ENCODE measurements at places on chromosomes 13 and 19.
A peak's percentile ranks its signal among the peaks of the same experiment; 100 is the strongest.

GRCh38 chr19:16260160-16260811 is 62.6 kb downstream of the AP1M1 start:
- DNase-seq: no peak

- DNase-seq: peak; percentile 89
Observed at GRCh38 chr19:3684054-3684816, 16.0 kb downstream of the PIP5K1C start.

- DNase-seq: no peak
Observed at GRCh38 chr19:46493236-46494145, 2.2 kb downstream of the PNMA8B start.

DNA sequence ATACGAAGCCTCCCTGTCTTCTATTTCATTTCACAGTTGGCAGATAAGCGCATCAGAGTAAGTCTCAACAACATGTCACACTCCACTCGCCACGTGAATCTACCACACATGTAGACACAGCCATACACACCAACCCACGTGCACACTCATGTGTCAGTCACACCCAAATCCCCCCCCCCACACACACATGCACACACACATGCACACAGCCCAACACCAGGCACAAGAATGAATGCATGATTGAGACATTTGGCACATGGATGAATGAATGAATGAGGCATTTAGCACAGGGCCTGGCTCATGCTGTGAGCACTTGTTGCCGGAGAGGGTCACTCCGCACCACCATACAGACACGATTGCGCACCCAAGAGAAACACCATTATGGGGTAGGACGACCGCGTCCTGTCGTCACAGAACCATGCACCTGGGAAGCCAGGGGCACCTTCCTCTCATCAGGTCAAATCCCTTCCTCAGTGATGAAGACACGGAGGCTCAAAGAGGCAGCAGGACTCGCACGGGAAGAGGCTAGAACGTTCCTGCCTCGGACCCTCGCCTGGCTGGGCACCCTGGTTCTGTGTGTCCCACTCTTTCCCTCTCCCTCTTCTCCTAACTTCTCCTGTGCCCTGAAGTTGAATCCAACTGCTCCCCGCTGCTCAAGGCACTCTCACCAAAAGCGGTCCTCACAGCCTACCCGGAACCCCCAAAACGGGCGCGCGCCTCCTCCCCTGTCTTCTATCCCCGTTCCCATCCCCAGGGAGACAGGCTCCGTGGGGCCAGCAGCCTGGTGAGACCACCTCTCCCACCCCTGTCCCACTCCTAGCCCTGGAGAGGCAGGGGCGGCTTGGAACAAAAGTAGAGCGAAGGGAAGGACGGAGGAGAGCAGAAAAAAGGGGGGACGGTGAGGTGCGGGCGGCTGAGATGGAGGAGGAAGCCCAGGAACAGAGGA is 1.3 kb downstream of the MEIS3 start:
- no peak for DNase-seq

DNA sequence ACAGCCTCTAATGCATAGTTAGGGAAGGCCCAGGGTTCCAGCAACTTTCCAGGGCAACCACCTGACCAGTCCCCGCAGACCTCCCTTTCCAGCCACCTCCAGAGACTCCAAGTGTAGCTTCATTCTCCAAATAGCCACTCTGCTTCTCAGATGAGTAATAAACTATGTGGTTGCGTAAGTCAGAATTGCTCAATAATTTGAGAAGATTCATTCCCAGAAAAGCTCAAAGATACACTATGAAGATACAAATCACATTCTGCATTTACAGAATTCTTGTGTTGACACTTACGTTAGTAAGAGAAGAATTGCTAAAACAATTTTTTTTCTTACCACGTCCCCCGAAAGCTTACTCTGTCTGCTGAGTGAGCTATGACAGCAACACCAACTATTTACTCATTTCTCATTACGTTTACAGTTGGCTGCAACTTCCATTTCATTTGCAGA is 8.2 kb upstream of the LATS2 start:
- DNase-seq: peak; percentile 71

- no peak for DNase-seq
Observed at GRCh38 chr13:50864492-50864891, 21.0 kb upstream of the DLEU7 start.

DNA sequence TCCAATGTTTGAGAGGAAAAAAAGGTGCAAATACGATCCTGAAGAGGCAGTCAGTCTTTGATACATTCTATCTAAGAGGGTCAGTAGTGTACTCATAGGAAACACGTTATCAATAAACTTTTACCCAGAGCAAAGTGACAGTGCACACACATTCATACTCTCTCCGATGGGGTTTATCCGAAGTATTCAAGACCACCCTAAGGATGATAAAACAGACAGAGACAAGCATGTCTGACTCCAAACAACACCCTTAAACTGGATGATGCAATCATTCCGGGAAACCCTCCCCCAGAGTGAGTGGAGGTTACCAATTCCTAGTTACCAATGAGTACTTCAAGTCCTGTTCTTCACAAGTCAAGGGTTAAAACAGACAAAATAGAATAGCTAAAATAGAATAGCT is 79.1 kb downstream of the DNAJC3 start:
- no peak for DNase-seq

DNA sequence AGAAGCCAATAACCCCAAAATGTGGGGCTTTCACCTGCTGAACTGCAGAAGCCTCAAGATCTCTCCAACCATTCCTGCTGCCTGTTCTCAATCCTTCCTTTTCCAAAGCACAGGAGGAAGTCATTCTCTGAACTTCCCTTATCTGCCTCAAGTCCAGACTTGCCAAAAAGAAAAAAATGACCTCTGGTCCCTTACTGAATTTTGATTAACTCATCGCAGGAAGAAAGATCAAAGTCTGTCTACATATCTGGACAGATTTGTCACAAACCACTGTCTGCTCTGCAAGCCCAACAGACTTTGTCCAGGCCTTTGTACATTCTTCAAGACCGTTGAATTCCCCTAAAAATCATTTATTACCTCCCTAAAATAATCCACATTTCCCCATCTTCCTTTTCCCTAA is 126.5 kb upstream of the NBEA start:
- no peak for DNase-seq

DNA sequence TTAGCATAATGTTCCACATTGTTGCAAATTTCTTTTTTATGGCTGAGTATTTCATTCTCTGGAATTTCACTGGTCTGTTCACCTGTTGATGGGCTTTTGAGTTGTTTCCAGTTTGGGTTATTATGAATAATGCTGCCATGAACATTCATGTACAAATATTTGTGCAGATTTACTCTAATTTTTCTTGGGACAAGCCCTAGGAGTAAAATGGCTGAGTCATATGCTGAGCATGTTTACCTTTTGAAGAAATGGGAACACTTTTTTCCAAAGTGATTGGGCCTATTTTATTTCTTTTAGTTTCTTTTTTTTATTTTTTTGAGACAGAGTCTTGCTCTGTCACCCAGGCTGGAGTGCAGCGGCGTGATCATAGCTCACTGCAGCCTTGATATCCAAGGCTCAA is 4.7 kb upstream of the FBL start:
- DNase-seq: no peak

GRCh38 chr19:32264568-32264967 is 80.8 kb upstream of the ZNF507 start:
- DNase-seq: no peak

DNA sequence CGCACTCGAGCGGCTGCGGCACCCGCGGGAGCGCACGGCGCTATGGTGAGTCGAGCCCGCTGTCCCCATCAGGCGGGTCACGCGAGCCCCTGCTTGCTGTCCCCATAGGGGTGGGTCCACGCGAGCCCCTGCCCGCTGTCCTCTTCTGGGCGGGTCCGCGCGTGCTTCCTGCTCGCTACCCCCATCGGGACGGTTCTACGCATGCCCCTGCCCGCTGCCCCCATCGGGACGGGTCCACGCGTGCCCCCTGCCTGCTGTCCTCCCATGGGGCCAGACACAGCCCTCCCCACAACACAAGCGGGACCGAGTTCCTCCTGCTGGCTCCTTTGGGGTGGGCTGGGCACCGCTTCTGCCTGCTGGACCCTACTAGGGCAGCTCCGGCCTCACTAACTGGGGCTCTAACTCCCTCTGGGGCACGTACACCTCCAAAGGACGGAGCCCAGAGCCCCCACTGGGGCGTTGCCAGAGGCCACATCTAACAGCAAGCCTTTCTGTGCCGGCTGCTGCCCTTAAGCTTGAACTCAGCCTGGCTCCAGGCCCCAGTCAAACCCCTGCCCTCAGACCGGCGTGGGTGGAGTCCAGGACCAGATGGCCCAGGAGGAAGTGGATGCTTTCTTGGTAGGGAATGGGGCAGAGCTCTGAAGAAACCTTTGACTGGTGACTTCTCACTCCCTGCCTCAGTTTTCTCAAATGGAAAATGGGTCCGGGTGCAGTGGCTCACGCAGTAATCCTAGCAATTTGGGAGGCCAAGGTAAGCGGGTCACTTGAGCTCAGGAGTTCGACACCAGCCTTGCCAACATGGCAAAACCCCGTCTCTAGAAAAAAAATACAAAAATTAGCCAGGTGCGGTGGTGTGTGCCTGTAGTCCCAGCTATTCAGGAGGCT is 722 bp downstream of the COLGALT1 start:
- no peak for DNase-seq

- no peak for DNase-seq
Observed at GRCh38 chr19:6354098-6354674, 7.1 kb upstream of the CLPP start.

- DNase-seq: no peak
Observed at GRCh38 chr13:39054112-39054511, 15.9 kb downstream of the NHLRC3 start.

DNA sequence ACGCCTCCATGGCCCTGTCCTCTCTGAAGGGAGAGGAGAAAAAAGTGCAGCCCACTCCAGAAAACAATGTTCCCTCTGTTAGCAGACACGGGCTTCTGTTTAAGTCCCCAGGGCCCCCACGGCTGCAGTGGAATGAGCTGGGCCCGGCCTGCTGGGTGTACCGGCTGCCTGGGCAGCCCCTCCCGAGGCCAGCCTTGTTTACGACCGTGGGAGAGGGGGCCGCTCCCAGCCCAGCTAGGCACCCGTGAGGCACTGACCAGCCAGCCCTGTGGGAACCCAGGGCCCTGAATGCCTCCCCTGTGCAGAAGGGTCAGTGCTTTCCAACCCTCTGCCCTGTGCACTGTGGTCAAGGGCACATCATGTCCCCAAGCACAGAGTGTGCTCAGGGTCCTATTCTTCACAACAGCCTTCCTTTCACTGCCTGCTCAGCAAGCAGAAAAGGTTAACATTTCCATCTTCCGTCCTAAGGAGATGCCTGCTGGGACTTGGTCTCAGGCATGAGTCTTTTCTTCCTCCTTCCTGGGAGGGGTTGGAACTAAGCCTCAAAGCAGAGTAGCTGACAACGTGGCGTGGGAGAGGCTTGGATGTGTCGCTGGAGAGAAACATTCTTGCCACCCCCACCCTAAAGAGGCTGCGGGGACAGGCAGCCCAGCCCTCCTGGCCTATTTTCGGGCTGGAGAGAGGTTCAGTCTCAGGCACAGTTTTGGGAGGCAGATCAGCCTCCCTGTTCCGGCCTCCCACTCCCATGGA is 90.1 kb downstream of the RGCC start:
- DNase-seq: no peak

DNA sequence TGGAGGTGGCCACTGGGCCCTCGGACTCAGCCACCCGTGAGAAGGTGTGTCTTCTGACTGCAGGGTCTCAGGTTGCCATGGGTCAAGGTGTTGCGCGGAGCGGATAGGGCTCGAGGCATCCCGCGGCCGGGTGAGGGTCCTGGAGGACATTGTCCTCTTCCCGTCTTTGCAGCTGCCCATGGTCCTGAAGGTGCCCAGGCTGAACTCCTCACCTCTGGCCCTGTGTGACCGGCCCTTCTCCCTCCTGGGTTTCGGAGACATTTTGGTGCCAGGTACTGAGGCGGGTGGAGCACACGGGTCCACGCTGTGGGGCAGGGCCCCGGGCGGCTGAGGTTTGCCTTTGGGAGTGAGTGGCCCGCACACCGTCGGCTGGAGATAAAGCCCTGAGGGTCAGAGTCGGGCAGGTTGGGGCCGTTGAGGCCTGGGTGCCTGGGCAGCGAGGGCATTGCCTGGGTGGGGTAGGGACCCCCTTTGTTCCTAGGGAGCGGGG is 15.6 kb upstream of the TMPRSS9 start:
- no peak for DNase-seq

DNA sequence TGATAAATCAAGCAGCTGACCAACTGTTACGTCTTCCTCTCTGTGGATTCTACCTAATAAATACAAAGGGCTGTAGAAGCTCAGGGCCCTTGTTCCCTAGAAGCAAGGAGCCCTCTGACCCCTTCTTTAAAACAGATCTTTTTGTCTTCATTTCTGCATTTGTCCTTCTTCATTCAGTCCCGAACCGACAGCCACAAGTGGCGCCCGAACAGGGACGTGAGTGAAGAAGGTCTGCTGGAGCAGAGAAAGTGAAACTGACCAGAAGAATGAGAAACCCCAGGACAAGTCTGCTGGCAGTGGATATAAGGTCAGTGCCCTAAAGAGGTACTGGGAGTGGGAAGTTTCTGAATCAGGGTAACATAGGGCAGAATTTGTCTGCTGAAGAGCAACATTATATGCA is 13.1 kb downstream of the ZNF773 start:
- DNase-seq: no peak

- no peak for DNase-seq
Observed at GRCh38 chr13:75544681-75545330, 4.8 kb upstream of the UCHL3 start.

- no peak for DNase-seq
Observed at GRCh38 chr19:43265664-43266025, 3.7 kb downstream of the PSG9 start.

DNA sequence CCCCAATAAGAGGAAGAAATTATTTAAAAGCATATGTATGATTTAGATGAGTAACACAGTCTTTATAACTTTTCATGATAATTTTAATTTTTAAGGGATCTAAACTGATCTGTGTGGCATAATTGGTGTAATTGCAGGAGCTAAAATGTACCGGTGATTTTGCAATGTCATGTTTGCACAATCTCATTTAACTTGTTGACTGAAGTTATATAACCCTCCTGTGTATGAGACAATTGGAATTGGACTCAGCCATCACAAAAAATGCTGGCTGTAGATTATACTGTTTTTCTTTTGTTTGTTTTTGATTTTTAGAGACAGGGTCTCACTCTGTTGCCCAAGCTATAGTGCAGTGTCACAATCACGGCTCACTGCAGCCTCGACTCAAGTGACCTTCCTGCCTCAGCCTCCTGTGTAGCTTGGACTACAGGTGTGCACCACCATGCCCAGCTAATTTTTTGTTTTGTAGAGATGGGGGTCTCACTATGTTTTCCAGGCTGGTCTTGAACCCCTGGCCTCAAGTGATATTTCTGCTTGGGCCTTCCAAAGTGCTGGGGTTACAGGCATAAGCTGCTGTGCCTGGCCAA is 26.1 kb downstream of the FGF9 start:
- no peak for DNase-seq

DNA sequence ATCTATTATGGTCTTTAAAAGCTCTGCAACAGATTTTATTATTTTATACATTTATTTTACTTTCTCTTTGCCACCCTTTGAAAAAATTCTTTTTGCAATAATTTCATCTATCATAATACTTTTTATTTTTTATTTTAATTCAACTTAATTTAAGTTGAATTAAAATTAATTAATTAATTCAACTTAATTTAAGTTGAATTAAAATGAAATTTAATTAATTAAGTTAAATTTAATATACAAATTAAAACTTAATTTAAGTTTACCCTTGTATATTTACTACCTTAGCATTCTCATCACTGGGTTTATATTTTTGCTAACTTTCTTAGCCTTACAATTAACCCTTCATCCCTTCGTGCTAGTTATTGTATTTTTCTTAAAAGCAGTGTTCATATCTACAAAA is 301.4 kb downstream of the SLITRK5 start:
- no peak for DNase-seq

Data from A673 (cell line).